ENCODE measurements at places on chromosomes 5 and 9.

DNA sequence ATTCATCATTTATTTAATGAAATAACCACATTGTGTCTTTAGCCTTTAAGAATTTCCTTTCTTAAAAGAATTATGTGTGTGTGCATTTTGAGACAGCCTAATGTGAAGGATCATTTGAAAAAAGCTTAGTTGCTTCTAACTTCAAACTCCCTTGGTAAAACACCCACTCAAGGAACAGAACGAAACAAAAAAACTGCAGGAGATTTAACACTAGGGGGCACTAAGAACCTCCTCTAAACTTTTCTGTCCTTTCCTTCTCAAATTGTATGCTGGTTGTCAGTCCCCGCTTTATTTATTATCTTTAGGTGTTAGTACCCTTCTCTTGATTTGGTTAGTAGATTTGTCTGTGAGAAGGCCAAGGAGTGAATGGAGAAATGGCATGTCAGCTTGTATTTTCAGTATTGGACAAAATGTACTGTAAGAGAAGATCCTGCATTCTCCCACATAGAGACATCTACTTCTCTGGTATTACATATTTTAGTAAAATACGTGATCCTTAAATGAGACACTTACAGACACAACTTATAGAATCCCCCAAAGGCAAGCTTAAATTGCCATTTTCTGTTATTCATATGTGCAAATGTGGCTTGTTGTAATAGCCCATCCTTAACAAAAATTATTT is 229.7 kb downstream of the MRPS30 start:
- no peak for DNase-seq

GRCh38 chr5:150641006-150641570 is 628 bp downstream of the SYNPO start:
- DNase-seq: no peak

- no peak for DNase-seq
Observed at GRCh38 chr9:126545106-126545505, 68.6 kb upstream of the LMX1B start.

DNA sequence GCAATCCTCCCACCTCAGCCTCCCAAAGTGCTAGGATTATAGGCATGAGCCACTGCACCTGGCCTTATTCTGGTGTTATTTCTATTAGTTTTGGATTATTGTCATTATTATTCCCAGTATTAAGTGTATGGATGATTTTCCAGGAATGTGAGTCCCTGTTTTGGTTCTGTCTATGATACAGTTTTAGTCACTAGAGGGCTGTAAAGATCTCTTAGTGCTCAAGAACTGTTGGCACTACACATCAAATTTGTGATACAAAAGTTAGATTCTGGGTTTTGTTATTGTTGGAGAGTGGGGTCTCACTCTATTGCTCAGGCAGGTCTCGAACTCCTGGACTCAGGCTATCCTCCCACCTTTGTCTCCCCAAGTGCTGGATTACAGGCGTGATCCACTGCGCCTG is 12.1 kb downstream of the CCL28 start:
- DNase-seq: no peak

DNA sequence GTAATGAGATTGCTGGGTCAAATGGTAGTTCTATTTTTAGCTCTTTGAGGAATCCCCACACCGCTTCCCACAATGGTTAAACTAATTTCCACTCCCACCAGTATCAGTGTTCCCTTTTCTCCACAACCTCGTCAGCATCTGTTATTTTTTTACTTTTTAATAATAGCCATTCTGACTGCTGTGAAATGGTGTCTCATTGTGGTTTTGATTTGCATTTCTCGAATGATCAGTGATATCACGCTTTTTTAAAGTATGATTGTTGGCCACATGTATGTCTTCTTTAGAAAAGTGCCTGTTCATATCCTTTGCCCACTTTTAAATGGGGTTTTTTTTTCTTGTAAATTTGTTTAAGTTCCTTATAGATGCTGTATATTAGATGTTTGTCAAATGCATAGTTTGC is 73.5 kb downstream of the MTAP start:
- no peak for DNase-seq

DNA sequence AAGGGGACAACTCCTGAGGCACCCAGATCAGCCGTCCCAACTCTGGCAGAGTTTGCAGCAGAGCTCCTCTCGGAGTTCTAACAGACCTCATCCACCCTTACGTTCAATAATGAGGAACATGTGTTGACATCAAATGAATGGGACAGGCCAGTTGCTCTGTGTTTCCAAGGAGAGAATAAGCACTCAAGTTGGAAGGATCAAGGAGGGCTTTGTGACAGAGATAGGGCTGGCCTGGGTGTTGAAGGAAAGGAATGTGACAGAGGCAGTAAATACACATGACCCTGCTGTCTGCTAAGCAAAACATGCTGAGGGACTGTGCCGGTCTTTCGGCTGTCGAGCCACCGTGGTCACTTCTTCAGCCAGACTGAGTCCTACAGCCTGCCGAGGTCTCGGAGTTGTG is 48.2 kb downstream of the GPR107 start:
- no peak for DNase-seq

DNA sequence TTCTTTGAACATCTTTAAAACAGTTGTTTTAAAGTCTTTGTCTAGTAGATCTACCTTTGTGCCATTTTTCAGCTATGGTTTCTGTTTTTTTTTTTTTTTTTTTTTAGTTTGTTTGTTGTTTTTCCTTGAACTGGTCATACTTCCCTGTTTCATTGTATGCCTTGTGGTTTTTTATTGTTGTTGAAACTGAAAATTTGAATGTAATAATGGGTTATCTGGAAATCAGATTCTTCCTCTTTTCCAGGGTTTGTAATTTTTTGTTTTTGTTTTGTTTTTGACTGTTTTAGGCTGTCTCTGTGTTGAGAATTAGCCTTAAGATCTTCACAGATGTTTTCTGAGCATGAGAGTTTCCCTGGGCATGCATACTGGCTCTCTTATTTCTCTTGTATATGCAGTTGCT is 269.6 kb upstream of the DAP start:
- no peak for DNase-seq

DNA sequence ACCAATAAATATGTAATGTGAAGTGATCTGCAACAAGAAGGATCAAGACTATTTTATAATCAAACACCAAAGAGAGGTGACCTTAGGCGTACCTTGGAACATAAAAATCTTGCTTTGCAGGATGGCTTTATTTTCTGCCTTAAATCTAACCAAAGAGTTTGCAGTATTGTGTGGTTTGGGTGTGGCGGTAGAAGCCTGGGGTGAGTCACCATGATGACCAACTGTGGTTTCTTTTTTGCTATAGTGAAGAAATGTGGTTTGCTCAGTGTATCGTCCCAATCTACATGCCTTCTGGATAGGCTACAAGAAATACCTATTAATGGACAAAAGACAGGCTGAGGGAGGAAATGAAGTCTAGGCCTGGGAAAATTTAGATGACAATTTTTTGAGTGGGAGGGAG is 5.1 kb upstream of the CAST start:
- DNase-seq: peak; percentile 57

DNA sequence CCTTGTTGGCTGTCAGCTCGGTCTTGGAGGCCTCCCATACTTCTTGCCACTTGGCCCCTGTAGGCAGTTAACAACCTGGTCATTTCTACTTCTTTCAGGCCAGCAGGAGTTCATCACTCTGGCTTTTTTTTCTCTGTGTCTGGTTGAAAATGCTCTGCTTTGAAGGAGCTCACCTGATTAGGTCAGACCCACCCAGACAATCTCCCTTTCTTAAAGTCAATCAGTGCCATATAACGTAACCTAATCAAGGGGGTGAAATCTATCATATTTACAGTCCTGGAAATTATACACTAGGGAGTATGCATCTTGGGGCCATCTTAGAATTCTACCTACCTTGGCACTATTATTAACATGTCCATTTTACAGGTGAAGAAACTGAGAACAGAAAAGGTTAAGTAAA is 155.4 kb downstream of the SREK1 start:
- DNase-seq: no peak

DNA sequence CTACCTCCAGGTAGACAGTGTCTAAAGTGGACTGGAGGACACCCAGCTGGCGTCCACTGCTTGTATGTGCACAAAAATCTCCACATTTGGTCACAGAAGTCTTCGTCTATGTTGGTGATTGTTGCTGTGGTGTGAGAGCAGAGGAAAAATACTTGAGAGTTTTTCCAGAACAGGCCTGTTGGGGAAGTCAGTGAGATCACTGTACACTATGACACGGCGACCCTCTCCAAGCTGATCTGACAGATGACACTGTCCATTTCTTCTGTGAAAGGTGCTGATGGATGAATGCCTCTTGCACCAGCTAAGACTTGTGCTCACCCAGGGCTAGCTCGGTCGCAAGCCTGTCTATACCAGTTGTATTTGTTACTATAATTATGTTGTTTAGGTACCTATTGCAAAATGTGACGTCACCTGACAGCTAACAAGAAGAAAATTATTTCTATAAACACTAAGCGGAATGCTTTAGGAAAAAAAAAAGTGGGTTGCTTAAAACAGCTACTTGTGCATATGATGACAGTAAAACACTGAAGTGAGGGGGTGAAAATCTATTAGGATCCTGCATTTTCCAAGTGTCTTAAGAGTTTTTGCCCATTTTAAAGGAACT is 142.3 kb downstream of the ROR2 start:
- DNase-seq: no peak

DNA sequence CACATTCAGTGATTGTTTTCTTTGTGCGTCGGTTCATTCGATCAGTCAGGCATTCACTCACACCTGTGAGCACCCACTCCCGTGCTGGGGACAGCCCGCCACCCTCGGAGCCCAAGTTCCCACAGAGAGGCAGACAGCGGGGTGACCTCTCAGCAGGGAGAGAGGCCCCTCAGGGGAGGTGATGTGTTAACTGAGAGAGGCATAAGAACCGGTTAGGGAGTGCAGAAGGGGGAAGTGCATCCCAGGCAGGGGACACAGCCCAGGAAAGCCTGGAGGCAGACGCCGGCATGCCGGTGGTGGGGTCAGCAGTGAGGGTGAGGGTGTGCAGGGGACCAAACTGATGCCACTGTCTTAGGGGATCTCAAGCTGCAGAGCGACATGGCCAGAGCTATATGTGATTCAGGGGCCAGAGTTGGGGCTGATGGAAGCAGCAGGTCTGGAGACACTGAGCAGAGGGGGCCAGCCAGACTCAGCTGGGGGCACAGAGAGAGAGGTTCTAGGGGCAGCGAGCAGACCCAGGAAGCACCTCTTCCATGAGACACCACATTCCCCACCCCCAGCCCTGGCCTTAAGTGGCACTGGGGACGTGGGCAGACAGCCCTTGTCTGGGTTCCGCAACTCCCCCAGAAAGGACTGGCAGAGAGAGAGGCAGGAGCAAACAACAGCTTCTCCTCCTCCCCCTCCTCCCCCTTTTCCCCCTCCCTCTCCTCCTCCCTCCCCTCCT is 35.9 kb downstream of the HK3 start:
- DNase-seq: no peak

GRCh38 chr5:142046191-142046590 is 33.4 kb upstream of the GNPDA1 start:
- DNase-seq: no peak

DNA sequence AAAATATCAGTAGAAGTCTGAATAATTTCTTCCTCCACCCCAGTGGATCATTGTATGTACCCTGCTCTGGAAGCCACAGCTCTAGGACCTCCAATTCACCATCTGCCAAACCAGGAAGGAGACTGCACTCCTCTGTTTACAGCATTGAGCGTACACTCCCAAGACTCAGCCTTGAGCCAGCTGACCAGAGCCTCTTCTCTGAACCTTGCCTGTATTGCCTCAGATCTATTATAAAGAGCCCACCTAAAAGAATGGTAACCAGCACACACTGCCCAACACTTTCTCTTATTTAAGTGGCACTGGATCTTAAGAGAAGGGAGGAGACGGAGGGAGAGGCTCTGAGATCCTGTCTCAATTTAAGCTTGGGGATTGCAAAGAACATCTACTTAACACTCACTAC is 217.8 kb upstream of the RASEF start:
- no peak for DNase-seq

GRCh38 chr5:55160493-55161209 is 680 bp downstream of the GPX8 start:
- no peak for DNase-seq

DNA sequence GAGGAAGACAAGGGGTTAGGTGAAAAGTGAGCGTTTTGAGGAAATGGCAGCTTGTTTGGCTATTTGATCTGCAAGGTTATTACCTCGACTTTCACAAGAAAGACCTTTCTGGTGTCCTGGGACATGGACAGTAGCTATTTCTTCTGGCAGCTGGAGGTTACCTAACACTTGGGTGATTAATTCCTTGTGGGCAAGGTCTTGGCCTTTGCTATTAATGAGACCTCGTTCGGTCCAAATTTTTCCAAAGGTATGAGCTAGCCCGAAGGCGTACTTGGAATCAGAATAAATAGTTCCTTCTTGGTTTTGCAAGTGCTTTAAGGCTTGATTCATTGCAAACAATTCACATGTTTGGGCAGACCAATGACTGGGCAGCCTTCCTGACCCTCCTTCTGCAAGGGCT is 4.9 kb downstream of the GTF3C5 start:
- no peak for DNase-seq

DNA sequence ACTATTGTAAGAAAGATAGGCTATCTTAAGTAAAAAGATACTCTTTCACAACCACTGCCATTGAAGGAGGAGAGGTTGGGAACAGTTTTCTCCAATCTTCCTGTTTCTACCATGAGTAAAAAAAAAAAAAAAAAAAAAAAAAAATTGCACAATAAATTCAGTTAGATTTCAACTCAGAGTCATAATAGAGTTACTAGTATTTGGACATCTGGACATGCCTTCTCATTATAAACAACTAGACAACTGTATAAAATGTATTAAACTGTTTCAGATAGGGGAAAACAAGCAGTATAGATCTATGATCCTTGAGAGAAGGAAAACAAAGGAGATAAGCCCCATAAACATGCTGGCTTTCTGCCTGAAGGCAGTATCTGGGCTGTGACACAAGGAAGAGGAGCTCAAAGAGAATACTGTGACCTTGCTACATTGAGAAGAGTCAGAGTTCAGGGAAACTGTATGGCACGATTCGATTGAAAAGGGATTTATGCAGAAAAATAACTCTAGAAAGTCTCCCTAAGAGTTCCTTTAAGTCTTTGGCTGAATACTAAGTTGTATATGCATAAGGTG is 249.2 kb upstream of the POU5F2 start:
- DNase-seq: no peak

GRCh38 chr9:81053298-81054025 is 635.9 kb downstream of the TLE1 start:
- DNase-seq: no peak

- no peak for DNase-seq
Observed at GRCh38 chr5:55303238-55303690, 4.2 kb downstream of the DHX29 start.

DNA sequence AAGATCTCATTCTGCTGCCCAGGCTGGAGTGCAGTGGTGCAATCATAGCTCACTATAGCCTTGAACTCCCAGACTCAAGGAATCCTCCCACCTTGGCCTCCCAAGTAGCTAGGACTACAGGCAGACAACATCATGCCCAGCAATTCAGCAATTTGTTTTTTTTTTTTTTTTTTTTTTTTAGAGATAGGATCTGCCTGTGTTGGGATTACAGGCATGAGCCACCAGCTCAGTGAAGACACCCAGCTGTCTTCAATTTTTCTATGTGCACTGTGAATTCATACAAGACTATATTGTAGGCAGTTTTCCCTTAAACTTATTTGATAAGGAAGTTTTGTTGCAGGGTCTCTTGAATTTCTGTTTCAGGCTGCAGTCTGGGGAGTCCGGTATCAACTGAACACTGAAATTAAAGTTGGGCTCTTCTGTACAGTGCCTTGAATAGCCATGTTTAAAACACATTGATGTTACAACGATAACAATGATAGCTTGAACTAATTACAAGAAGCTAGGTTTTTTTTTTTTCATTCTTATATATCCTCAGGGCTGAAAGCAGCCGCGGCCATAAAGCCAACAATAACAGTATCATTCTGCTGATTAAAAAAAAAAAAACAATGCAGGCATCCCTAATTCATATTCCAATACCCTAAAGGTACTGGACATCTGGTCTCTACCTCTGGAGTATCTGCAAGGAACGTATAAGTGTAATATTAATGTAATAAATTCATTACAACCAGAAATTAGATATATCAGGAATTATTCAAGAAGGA is 63.5 kb downstream of the MPDZ start:
- no peak for DNase-seq

Measured in activated T-cell treated with anti-CD3 and anti-CD28 coated beads, Interleukin-2, amount 50 U/mL, for 48 hours (primary cell).